ENCODE measurements at places on chromosomes 16 and 17.
A peak's percentile ranks its signal among the peaks of the same experiment; 100 is the strongest.

DNA sequence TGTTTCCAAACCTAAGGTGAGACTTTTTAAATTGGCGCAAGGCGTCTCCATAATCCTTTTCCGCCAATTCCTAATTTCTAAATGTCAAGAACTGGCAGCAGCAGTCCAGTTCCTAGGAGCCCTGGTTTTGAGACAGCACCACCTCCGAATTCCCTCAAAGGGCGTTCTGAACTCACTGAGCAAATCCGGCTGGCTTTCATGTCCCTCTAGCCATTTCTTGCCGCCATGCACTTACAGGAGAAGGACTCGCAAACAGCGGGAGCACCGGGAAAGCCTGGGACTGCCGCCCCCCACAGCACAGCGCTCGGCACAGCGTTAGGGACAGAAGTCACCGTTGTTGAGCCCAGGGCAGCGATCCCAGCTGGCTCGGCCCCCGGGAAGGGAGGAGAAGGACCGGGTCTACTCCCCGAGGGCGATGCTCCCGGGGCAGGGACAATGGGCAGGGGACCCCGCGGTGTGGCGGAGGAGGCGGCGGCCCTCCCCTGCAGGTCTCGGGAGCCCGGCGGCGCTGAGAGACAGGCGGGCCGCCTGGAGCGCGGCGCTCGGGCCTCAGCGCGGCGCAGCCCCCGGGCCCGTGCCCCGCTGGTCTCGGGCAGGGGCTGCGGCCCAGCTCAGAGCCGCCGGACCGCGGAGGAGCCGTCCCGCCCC lies 545 bp downstream of the ARHGAP17 start:
- DNase-seq, result peak; percentile 39

DNA sequence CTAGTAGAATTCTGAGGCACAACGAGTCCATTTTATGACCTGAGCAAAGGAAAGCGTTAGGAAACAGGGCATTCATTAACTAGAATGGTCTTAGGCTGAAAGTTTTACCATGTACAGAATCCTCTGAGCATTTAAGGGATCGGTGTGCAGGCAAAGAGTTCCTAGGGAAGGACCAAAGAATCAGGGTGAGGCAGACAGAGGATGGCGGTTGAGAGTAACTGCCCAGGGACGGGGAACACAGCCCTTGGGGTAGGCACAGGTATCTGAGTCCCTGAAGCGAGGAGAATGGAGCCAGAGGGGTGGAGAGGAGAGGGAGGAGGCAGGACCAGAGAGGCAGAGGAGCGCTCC lies 14.0 kb upstream of the ITGB3 start:
- DNase-seq, result no peak

- DNase-seq, result peak; percentile 76
Measured at GRCh38 chr17:72618001-72618509, 474.4 kb downstream of the SLC39A11 start.

- no peak for DNase-seq
Measured at GRCh38 chr16:27327586-27327915, 13.8 kb downstream of the IL4R start.

DNA sequence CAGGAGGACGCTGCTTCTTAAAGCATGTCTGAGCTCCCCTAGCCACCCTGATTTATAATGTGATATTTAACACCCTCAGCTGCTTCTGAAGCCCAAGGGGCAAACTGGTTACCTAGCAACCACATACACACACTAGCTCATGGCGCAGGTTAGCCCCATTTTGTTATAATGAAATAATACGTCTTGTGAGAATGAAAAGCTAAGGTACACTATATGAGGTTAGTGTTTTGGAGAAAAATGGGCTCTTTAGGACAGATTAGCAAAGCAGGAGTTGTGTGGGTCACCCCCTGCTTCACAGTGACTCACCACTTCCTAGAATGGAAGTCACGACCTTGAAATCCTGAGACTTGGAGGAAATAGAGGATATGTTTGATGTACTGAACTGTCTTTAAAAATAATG lies 404.8 kb upstream of the HSBP1 start:
- DNase-seq, result no peak

DNA sequence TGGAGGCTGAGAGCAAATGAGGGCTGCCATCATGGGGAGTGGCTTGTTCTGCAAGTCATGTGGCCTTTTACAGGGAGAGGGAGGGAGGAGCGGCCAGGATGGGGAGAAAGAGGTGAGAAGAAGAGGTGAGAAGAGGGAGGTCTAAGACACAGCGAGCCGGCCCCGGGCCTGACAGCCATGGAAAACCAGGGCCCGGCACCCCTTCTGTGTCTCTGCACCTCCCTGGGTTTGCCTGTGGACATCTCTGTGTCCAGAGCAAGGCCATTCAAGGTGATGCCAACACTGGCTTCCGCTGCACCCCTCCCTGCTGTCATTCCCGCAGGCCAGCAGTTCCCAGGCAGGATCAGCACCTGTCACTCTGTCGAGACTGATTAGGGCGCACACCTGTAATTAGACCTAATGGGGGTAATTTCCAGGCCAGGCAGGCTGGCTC lies 75.6 kb downstream of the MGAT5B start:
- no peak for DNase-seq

DNA sequence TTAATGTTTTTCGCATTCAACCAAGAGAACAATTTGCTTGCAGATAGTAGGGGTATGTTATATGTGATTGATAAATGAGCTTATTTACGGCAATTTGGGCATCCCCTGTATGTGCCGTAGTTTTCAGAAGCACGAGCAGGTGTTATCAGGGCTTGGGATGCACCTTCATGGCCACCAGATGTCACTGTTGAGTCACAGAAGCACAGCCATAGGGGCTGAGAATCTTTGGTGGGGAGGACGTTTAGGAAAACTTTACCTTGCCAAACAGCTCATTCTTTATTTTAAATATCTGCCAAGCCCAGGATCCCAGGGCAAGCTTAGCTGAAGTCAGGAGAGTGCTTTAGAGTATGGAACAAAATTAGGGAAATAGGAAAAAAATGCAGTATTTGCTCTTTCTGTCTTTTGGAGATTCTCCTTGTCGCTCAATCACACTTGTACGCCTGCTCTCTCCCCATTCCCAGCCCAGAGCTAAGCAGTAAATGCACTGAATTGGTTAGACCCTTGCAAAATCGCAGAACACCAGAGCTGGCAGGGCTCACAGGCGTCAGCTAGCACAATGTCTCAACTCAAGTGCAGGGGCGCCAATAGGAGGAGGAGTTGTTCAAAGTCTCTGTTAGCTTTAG lies 93.6 kb upstream of the MPHOSPH6 start:
- DNase-seq, result peak; percentile 63
